ENCODE measurements at places on chromosomes 4 and X.

- no peak for DNase-seq
Measured at GRCh38 chrX:134691453-134691852, 33.2 kb upstream of the PLAC1 start.

DNA sequence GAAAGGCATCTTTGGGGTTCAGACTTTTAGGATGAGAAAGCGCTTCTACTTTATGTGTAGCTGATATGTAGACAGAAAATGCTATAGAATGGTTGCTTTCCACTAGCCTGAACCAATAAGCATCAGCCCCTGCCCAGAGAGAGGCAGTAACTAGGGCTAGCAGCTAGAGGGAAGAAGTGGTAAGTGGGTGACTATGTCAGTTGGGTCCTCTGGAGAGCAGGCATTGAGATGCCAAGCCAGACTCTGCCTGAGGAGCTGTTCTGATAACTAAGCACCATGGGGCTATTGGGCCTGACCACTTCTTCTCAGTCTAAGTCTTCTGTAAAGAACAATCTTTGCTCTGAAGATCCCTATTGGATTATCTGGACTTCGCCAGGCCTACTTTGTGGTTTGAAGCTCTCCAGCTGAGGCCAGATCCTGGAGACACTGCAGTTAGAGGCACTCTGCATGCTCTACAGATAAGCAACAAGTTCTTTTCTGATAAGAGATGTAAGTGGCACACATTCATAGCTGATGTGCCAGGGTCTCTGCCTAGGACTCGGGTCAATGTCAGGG, 146.1 kb downstream of the RBM46 start:
- no peak for DNase-seq

DNA sequence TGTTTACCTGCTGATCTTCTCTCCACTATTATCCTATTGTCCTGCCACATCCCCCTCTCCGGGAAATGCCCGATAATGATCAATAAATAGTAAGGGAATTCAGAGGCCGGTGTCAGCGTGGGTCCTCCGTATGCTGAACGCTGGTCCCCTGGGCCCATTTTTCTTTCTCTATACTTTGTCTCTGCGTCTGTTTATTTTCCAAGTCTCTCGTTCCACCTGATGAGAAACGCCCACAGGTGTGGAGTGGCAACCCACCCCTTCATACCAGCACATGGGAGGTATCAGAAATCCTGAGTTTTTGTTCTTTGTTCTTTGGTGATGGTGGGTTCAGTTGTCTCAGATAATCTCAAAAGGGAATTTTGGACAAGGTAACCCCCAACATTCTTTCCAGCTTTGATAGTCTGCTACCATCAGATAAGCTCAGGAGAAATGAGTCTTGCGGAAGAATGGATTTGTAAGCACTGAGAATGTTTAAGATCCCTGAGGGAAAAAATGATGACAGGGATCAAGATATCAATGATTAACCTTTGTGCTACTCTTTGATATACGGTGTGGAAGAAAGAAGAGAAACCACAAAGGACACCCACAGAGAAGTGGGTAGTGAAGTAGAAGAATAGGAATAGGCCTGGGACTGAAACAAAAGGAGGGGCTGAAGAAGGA, 117.9 kb downstream of the CEP44 start:
- DNase-seq = no peak

DNA sequence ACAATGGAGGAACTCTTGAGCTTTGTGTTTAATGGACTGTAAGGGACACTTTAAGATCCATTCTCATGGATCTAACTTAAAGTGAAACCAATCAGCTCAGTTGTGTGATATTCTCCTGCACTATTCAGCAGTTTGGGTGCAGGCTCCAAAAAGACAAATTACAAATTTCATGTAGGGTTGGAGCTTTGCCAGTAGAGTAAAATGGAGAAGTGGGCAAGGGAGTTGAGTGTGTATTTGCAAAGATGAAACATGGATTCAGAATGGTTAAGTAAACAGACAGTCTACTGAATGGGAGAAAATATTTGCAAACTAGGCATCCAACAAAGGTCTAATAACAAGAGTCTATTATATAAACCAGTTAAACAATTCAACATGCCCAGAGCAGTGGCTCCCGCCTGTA, 21.2 kb upstream of the MID2 start:
- no peak for DNase-seq

DNA sequence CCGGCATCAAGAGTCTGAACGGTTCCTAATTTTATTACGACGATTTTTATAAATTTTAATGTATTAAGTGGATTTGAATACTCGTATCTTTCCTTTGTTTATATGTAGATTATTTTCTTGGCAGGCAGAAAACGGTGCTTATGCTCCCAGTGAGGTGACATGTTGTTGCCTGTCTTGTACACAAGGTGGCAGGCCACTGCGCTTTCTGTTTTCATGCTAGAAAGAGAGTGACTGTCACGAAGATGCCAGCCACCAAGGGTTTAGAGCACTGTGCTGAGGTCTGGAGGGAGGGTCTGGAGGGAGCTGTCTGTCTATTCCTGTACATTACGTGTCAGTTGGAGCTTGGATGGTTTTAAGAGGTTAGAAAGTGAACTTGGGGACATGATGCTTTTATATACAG, 87.7 kb downstream of the SHROOM2 start:
- peak; percentile 15 for DNase-seq

GRCh38 chr4:105840426-105841174, 54.7 kb upstream of the NPNT start:
- no peak for DNase-seq

- no peak for DNase-seq
Measured at GRCh38 chr4:69122476-69122875, 26.2 kb downstream of the UGT2B7 start.

GRCh38 chrX:133437356-133437755, 22.1 kb upstream of the GPC4 start:
- DNase-seq = no peak

DNA sequence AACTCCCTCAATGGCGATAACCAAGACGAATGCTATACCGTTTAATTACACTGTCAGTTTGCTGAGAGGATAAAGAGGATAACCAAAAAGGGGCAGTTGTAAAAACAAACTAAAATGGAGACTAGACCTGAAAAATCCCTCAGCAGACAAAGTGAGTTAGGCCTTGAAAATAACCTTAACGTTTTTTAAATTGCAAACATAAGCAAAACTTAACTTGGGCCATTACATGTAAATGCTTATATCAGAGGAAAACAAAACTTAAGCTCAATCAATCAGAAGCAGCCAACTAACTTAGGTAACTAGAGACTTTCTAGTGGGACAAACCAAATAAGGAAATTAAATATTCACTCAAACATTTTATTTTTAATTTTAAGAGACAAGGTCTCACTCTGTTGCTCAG, 17.0 kb upstream of the TAPT1 start:
- DNase-seq = no peak

GRCh38 chr4:109985993-109986974, 73.6 kb downstream of the EGF start:
- DNase-seq = no peak

DNA sequence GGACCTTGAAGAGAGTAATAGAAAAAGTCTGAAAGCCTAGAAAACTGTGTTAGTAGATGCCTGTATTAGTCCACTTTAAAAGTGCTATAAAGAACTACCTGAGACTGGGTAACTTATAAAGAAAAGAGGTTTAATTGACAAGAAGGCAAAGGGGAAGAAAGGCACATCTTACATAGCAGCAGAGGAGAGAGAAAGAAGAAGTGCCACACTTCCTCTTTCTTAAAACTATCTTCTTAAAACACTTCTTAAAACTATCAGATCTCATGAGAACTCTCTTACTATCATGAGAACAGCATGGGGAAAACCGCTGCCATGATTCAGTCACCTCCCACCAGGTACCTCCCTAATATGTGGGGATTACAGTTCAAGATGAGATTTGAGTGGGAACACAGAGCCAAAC, 18.8 kb upstream of the COL25A1 start:
- no peak for DNase-seq

DNA sequence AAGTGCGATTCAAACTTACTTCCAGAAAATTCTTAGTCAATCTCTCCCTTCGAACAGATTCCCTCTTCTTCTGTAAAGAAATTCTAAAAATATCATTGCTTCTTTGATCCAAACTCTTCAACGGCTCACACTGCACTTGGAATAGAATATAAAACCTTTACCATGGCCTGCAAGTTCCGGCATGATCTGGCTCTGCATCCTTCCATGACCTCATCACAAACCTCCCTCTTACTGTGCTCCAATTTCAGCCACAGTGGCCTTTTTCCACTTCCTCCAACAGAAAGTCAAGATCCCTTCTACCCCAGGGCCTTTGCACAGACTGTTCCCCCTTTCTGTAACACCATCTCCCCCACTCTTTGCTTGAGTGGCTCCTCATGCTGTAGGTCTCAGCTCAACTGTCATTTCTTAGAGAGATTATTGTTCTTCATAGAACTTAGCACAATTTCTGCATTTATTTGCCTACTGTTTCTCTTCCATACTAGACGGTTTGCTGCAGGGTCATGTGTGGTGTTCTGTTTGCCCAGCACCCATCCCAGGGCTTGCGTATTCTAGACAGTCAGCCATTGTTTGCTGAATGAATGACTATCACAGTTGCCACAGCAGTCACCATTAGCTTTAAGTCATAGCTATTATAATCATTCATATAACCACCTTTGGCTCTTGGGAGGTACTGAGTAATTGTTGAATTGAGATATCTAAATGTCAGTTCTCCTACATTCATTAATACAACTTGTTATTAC, 1.9 kb upstream of the STOX2 start:
- no peak for DNase-seq

DNA sequence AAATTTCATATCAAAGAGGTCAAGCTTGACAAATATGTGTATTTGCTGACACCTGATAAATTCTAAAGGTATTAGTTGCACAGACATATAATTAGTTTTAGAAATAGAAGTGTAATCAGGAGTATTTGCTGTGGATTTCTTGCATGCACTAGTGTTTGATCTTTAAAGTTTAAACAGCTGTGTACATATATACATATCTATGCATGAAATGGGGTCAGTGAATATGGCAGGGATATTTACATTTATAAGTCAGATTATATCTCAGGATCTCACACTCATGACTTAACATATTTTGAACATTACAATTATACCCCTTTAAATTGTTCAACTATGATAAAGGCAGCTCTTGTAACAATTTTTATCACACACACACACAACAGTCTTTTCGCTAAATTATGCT, 547.4 kb upstream of the ACTRT1 start:
- DNase-seq = no peak

- no peak for DNase-seq
Measured at GRCh38 chr4:147943159-147943638, 211.3 kb downstream of the ARHGAP10 start.

DNA sequence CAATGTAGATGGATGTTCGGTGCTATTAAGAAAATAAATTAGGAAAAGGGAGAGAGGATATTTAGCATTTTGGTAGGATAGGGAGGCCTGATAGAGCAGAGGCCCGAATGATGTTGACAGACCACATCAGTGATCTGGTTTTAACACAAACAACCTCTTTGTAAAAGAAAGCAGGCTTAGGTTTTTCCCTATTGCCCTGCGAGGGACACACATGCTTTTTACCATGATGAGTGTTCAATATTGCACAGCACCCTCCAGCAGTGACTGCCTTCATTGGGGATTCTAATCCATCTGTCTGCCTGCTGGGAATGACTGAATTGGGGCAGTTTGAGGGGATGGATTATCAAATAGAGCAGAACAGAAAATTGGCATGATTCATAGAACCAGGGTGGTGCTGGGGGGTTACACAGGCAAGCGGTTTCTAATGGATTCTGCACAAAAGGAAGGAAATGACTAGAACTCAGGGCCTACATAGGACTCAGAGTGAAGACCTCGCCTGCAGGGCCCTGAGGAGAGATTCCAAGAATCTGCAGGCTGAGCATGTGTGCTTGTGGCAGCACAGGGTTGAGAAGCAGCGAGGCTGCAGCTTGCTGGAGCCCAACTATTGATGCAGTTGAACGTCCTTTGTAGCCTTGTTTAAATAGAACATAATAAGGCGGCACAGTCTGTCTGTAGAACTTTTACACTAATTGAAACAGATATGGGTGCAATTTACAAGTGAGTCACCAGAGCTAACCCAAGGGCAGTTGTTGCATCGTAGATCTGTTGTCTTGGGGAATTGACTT, 58.0 kb downstream of the RHOH start:
- no peak for DNase-seq

DNA sequence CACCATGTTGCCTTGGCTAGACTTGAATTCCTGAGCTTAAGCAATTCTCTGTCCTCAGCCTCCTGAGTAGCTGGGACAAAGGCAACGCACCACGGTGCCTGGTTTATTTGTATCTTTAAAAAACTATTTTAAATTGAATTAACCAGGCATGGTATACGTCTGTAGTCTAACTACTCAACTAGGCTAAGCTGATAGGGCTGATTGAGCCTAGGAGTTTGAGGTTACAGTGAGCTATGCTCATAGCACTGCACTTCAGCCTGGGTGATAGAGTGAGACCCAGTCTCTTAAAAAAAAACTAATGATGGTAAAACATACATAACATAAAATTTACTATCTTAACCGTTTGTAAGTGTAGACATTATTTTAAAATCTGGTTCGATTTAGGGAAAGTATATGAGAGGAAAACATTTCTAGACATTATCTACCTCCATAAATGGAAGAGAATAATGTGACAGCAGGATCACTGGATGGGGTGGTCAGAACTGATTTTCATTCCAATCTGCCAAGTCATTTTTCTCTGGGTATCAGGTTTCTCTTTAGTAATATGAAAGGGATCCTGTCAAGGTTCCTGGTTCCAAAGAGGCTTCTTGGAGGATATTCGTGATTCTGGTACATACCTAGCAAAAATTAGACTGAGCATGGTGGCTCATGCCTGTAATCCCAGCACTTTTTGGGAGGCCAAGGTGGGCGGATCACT, 8.7 kb upstream of the ITGB1BP2 start:
- no peak for DNase-seq

GRCh38 chrX:137431693-137432488, 134.0 kb upstream of the ZIC3 start:
- no peak for DNase-seq

GRCh38 chrX:50003927-50004326, 81.5 kb downstream of the CLCN5 start:
- no peak for DNase-seq

- DNase-seq = no peak
Measured at GRCh38 chrX:87337267-87337666, 180.3 kb upstream of the KLHL4 start.

GRCh38 chrX:22699581-22700091, 300.1 kb upstream of the DDX53 start:
- DNase-seq = no peak

GRCh38 chr4:101555341-101555880, 208.1 kb upstream of the PPP3CA start:
- no peak for DNase-seq

GRCh38 chr4:89549907-89550306, 242.3 kb upstream of the GPRIN3 start:
- no peak for DNase-seq

GRCh38 chrX:148381603-148382002, 118.8 kb upstream of the AFF2 start:
- no peak for DNase-seq

DNA sequence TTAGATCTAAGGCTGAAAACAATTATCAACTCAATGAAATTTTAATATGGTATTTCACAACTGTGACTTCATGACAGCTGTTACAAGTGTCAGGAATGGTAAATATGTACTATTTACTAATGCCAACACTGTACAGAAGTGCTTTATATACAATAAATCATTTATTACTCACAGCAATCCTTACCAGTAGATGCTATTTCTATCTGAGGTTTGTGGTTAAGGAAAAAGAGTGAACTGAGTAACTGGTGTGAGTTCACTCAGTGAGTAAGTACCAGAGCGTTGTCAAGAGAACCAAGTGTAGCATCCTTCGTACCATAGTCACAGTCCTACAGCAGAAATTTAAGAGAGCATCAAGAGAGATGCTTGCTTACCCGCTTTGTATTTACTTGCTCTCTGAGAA, 23.3 kb downstream of the MTHFD2L start:
- no peak for DNase-seq
